ENCODE measurements at places on chromosomes 11 and 22. TPM values are rescaled to one million over a fixed set of nuclear protein-coding genes. Genes with fewer than 3 reads are reported as not detected.

The SCGB1A1 gene
- total RNA-seq = not detected

- H3K4me1 ChIP-seq = peaks cover 32% of the 10 kb centered on the region
- no peak overlapping the region for H3K4me3 ChIP-seq
- H3K36me3 ChIP-seq = no peaks in the 10 kb centered on the region
- no peaks in the 10 kb centered on the region for H3K27me3 ChIP-seq
- H3K27ac ChIP-seq = peak overlapping the region; percentile 7
These were observed 4.4 kb downstream of the TP53I11 start for GRCh38 chr11:44946263-44946662.

GRCh38 chr11:79794484-79795393, 353.9 kb upstream of the TENM4 start:
- no peak overlapping the region for H3K4me3 ChIP-seq
- no peaks in the 10 kb centered on the region for H3K36me3 ChIP-seq
- no peak for DNase-seq
- no peaks in the 10 kb centered on the region for H3K4me1 ChIP-seq

GRCh38 chr22:19431649-19432132, at the start of gene HIRA:
Gene HIRA, minus strand, starts transcription at chr22:19431733. Its CDS starts 257 bp downstream, at chr22:19431476.
- no peaks in the 10 kb centered on the region for H3K36me3 ChIP-seq
- no peaks in the 10 kb centered on the region for H3K27me3 ChIP-seq
- DNase-seq = peak; percentile 90
- H3K4me1 ChIP-seq = peaks cover 12% of the 10 kb centered on the region
- H3K4me3 ChIP-seq = peak within 1 kb of the TSS; percentile 92

DNA sequence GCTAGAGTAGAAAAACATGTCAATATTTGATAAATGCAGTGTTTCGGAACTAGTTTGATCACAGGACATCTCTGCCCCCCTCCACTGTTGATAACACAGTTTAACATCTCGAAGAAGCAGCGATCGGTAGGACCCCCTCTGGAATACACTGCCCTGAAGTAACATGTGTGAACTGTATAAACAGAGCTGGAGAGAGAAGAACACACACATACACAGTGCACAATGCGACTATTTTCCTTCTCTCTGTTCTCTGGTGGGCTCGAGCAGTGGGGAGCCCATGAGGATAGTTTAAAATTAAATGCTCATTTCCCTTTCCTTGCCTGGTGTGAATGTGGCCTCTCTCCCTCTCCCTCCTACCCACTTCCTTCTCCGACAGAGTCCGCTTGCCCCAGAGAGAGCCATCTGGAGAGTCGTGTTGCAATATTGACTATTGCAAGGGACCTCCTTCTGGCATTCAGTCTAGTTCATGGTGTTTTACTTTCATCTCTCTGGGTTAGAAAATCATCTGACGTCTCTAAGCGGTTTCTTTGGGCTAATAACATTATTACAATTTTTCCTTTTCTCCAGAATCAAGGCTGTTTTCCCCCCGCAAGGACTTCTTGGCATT, 51.6 kb upstream of the BARX2 start:
- no peak overlapping the region for H3K4me3 ChIP-seq
- H3K4me1 ChIP-seq = peaks cover 14% of the 10 kb centered on the region
- no peak for DNase-seq
- H3K27ac ChIP-seq = peak overlapping the region; percentile 36
- no peaks in the 10 kb centered on the region for H3K27me3 ChIP-seq

DNA sequence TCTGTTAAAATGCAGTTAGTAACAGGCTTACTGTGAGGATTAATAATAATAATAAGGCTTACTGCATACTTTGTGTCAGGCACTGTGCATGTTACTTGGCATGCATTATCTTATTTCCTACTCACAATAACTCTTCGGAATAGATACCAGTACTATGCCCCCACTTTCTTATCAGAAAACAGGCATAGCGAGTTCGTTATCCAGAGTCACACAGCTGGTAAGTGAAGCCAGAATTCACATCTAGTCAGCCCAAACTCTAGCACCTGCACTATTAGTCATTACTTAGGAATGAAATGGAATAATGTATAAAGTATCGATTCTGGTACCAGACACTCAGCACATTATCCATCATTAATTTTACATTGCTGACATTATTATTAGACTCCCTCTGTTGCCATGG, 155.7 kb upstream of the BLID start:
- no peak overlapping the region for H3K4me3 ChIP-seq
- no peak overlapping the region for H3K27ac ChIP-seq
- H3K27me3 ChIP-seq = no peaks in the 10 kb centered on the region
- H3K4me1 ChIP-seq = no peaks in the 10 kb centered on the region
- no peaks in the 10 kb centered on the region for H3K36me3 ChIP-seq

- DNase-seq = no peak
- H3K27me3 ChIP-seq = no peaks in the 10 kb centered on the region
These were observed 46.1 kb downstream of the RRAS2 start for GRCh38 chr11:14312736-14313438.

The DMC1 gene
- total RNA-seq = 4.2 TPM

- H3K27me3 ChIP-seq = no peaks in the 10 kb centered on the region
- peak; percentile 90 for DNase-seq
- peaks cover 35% of the 10 kb centered on the region for H3K4me1 ChIP-seq
- no peaks in the 10 kb centered on the region for H3K36me3 ChIP-seq
- H3K27ac ChIP-seq = peak overlapping the region; percentile 76
These were observed 5.6 kb upstream of the CARNS1 start for GRCh38 chr11:67409781-67410368.

DNA sequence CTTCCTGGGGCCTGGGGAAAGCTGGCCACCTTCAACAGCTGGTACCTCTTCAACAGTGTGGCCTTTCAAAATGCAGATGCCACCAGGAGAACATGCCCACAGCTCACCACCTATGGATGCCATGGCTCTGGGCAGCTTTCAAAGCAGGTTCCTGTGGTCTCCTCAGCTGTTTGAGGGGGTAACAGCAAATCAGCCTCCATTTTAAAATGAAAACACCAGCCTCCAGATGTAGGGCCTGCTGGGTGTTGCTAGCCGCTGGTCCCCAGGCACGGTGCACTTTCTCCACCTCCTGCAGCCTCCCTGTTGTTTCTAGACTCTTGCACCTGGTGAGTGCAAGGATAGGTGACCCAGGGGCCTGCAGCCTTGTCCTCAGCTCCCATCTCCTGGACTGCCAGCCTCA, 10.0 kb downstream of the CDPF1 start:
- H3K27ac ChIP-seq = peak overlapping the region; percentile 56
- H3K36me3 ChIP-seq = peaks cover 62% of the 10 kb centered on the region
- H3K4me3 ChIP-seq = no peak overlapping the region
- no peaks in the 10 kb centered on the region for H3K27me3 ChIP-seq
- peaks cover 13% of the 10 kb centered on the region for H3K4me1 ChIP-seq

DNA sequence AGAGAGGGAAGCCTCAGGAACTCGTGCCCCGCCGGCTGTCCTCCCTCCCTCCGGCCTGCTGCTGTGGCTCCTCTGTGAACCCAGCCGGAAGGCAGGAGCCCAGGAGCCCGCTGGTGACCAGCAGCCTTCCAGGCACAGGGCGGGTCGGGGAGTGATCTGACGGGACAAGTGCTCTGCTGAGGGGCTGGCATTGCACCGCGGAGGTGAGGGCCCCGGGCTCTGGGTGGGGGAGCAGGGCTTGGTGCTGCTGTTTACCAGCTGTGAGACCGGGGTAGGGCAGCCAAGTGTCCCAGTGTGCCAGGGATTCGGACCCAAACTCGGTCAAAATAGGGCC, 53.3 kb downstream of the FLRT1 start:
- no peaks in the 10 kb centered on the region for H3K27me3 ChIP-seq
- no peak for DNase-seq
- H3K36me3 ChIP-seq = no peaks in the 10 kb centered on the region

The THY1 gene
- total RNA-seq = 2.1 TPM

DNA sequence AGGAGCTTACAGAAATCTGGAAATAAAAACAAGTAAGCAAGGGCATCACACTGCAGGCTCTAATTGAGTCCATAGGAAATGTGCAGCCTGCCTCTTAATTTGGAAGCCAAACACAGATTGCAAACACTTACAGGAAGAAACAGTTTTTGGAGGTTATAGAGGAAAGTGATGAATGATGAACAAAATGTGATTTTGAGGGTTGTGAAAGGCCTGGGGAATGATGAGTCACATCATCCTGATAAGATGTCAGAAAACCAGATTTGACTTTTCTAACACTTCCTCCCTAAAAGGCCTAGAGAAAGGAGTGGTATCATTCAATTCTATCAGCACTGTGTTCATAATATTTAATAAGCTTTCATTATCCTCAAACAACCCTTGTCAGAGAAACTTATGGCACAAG, 96.6 kb upstream of the POU2AF2 start:
- no peak overlapping the region for H3K4me3 ChIP-seq
- no peak for DNase-seq
- no peaks in the 10 kb centered on the region for H3K4me1 ChIP-seq
- H3K27ac ChIP-seq = no peak overlapping the region
- H3K36me3 ChIP-seq = no peaks in the 10 kb centered on the region

GRCh38 chr11:71425860-71426259, 22.3 kb downstream of the DHCR7 start:
- DNase-seq = no peak
- H3K4me3 ChIP-seq = no peak overlapping the region
- H3K4me1 ChIP-seq = no peaks in the 10 kb centered on the region
- no peaks in the 10 kb centered on the region for H3K27me3 ChIP-seq
- no peaks in the 10 kb centered on the region for H3K36me3 ChIP-seq

GRCh38 chr11:122100037-122100755, 15.8 kb downstream of the BLID start:
- H3K27ac ChIP-seq = no peak overlapping the region
- H3K27me3 ChIP-seq = no peaks in the 10 kb centered on the region
- H3K36me3 ChIP-seq = no peaks in the 10 kb centered on the region
- DNase-seq = peak; percentile 52
- H3K4me3 ChIP-seq = peak overlapping the region; percentile 3
